A172 (cell line): ENCODE measurements at places on chromosomes 7 and 10. TPM values are rescaled to one million over a fixed set of nuclear protein-coding genes. Genes with fewer than 3 reads are reported as not detected.

DNA sequence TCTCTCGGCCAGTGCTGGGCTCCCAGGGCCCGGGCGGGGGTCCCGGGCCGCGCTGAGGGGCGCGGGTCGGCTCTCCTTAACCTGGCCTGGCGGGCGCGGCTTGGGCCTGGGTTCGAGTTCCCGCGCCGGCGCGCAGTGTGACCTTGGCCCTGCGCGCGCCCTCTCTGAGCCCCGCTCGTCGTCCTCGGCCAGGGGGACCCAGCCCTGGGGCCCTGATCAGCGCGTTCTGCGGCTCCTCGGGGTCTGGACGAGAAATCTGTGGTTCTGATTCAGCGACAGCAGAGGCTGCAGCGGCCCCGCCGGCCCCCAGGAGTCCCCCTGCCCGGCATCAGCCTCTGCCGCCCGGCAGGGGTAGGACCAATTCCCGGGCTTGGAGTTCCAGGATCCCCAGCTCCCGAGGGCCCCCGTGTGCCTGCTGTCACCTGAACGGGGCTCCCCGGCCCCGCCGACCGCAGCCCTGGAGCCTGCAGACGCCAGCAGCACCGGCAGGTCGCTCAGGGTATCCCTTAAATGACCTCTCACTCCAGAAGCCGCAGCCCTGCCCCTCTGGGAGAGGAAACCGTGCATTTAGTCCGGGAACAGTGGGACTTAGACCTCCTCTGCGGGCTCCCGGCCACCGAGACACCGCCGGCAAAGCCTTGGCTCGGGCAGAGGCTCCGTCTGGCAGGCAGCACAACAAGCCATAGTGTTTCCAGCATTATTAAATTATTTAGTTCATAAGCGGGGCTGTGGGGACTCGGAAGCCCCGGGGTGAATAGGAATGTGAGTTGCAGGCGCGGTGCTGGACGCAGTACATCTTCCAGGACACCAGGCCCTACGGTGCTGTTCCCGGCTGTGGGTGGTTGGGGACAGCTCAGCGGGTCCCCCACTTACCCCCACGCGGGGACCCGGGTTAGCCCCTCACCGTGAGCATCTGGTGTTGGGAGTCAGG is 572 bp downstream of the CHST12 start:
- peak; percentile 13 for DNase-seq

- DNase-seq = no peak
These were observed 135.3 kb upstream of the COBL start for GRCh38 chr7:51451751-51452476.

DNA sequence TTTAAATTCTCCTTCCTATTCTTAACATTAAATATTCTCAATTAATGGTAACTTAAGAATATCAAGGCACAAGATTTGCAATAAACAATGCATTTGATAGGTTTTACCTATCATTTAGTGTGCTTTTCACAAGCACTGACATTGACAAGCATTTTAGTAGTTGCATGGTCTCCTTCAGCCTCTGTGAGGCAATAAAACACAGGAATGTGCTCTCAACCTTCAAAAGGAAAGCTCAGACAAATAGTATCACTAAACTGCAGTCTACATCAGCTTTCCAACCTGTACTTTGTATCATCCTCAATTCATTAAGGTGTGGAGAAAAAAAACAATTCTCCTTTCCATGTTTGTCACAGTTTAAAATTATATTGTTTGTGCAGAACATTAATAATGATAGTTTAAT is 51.1 kb upstream of the TSPAN13 start:
- no peak for DNase-seq

DNA sequence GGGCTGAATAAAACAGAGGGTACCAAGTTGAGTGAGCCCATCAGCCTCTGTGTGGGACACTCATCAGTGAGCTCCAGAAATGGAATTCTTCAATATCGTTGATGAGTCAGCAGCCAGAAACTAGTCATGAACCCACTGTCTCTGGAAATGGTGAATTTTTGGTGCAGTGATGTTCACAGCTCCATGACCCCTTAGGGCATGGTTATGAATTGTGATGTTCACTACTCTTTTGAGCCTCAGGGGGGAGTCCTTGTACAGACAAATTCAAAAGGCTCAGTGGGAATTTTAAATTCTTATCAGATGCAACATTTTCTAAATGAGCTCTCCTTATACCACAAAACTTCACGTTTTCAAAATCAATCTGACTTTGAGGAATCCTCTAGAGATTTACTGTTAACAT is 335.7 kb downstream of the PHTF2 start:
- peak; percentile 50 for DNase-seq

DNA sequence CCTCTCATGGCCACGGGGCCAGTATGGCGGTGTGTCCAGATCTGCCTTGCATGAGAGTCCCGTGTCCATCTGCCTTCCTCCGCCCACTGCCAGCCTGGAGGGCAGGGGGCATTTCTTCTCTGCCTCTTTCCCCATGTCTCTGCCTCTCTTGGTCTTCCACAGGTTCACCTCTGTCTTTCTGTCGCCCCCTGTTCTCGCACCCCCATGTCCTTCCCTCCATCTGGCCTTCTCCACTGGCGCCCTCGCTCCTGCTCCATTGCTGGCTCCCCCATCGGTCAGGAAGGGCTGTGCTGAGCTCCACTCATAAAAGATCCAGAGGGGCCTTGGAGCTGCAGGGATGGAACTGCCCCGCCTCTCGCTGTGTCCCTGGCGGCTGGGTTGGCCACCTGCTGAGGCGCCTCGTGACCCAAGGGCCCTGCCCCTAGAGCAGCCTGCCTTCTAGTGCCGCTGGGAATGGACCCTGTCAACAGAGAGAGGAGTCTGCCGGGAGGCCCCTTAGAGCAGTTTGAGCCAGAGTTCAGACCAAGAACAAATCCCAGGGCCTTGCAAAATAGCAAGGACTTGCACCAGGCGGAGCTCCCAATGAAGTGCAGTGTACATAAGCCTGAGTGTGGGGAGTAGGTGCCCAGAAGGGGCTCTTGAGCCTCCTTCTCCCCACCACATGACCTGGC is 42.0 kb downstream of the GOLGA7B start:
- DNase-seq = no peak

- DNase-seq = peak; percentile 76
These were observed 51.3 kb upstream of the FRMD4A start for GRCh38 chr10:14382022-14382421.

DNA sequence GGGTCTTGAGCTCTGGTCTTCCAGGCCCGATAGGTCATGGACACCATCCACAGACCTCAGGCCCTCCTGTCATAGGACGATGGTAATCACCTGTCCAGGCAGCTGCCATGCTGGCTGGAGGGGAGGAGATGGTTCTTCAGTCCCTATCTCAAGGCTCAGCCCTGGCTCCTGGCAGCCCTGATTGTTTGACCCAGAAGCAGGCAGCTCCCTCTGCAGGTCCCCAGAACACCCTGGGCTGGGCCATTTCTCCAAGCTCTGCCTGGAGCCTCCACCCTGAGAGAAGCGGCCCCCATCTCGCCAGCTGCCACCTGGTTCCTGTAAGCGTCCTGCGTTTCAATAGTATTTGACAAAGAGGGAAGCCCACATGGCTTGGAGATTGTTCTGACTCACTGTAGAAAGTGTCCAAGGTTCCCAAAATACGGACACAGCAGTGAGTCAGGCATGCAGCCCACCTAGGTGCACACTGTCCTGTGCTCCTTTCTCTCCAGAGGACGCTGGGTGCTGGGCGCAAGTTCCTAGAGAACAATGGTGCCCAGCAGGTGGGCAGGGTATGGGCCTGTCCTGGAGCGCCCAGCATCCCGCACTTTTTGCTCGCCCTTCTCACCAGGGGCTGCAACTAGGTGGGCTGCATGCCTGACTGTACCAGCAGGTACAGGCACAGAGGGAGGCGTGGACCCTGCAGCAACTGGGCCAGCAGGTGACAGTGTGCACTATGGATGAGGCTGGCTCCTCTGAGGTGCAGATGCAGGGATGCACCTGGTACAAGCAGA is 72.4 kb upstream of the EBF3 start:
- no peak for DNase-seq

DNA sequence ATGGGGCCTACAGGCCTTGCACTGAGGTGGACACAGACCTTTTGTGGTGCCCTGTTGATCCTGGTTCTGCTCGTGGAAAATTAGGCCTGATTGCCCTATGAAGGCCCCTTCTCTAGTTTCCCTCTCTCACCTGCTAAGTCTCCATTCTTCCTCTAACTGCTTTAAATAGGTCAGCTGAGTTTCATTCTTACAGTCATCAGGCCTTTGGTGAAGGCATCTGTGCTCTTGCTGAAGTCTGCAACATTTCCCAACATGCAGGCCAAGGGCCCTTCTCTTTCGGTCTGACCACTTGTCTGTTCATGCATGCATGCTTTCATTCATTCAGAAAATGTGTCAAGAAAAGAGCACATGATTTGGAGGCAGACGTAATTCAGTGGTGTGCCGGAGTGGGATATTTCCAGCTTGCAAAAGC is 244.0 kb downstream of the BUB3 start:
- no peak for DNase-seq

- peak; percentile 88 for DNase-seq
These were observed 70.9 kb upstream of the CTBP2 start for GRCh38 chr10:125231116-125231812.

- DNase-seq = no peak
These were observed 445.7 kb downstream of the ADRA2A start for GRCh38 chr10:111522551-111522950.

- DNase-seq = no peak
These were observed 437.0 kb upstream of the MGMT start for GRCh38 chr10:129029851-129030602.

- no peak for DNase-seq
These were observed 15.6 kb upstream of the CUBN start for GRCh38 chr10:17145239-17145638.

DNA sequence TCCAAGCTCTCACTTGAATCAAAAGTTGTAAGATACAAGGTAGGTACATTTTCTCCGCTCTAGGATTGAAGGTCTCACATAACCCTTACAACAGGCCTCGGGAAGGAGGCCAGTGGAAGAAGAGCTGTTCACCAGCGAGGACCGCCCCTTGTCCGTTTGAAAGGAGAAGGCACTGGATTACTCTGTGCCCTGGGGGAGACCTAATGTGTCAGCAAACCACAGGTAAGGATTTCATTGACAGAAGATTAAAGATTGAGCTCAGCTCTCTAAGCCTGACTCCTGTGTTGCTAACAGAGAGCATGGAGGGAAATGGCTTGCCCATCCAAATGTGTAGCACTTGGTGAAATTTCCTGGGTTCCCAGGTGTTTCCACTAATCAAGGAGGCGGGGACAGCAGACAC is 81.2 kb downstream of the SLC16A9 start:
- DNase-seq = no peak

DNA sequence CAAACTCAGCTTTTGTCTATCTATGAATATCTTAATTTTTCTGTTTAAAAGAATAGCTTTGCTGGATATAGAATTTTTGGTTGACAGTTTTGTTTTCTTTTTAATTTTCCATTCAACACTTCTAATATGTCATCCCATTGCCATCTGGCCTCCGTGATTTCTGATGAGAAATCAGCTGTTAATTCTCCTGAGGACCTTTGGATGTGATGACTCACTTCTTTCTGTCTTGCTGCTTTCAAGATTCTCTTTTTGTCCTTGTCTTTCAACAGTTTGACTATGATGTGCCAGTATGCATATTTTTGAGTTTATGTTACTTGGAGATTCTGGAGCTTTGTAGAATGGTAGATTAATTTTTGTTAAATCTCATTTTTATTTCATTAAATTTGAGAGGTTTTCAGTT is 38.4 kb downstream of the ZNF518A start:
- DNase-seq = no peak

GRCh38 chr10:123995082-123995460 is 98.3 kb downstream of the CHST15 start:
- DNase-seq = peak; percentile 36

- DNase-seq = no peak
These were observed 276.9 kb downstream of the TNS3 start for GRCh38 chr7:47304727-47305719.

DNA sequence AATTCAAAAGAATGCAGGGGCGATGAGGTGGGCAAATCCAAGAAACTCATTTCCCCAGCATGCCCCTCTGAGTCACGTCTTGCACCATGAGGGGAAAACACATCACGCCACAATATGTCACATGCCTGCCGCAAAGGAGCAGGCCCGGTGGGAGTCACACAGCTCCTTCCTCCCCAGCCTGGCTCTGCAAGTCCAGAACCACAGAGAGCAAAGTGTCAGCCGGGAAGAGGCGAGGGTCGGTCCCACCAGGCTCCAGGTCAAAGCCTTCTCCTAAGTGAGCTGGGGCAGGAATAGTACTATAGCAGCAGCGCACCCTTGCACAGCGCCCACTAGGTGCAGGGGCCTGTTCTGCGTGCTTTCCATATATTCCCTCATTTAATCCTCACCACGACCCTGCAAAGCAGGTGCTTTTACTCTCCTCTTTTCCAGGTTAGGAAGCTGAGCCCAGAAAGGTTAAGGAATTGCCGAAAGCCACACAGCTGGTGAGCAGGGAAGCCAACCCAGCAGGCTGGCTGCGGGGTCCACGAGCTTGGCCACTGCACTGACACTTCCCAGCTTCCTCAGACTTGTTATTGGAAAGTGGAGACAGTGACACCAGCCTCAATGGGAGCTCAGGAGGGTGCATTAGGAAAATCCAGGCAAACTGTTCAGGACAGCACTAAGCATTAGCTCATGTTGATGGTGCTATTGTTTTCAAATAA is 94.0 kb upstream of the ZMIZ1 start:
- peak; percentile 85 for DNase-seq

DNA sequence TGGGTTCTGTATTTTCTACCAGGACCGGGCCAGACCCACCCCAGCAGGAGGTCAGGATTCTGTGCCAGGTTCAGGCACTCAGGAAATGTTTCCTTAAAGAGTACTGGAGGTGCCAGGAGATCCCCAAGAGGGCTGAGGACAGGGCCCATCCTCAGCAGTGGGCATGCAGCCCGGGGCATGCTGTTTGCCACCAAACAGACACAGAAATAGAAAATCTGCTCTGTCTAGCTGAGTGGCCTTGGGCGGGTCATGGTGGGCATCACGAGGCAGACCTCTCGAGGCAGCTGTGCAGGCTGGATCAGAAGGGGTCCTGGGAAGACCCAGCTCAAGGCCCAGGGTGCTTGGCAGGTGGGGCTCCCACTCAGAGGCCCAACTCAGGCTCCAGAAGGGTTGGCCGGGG is 105.0 kb downstream of the FAM53B start:
- DNase-seq = no peak

DNA sequence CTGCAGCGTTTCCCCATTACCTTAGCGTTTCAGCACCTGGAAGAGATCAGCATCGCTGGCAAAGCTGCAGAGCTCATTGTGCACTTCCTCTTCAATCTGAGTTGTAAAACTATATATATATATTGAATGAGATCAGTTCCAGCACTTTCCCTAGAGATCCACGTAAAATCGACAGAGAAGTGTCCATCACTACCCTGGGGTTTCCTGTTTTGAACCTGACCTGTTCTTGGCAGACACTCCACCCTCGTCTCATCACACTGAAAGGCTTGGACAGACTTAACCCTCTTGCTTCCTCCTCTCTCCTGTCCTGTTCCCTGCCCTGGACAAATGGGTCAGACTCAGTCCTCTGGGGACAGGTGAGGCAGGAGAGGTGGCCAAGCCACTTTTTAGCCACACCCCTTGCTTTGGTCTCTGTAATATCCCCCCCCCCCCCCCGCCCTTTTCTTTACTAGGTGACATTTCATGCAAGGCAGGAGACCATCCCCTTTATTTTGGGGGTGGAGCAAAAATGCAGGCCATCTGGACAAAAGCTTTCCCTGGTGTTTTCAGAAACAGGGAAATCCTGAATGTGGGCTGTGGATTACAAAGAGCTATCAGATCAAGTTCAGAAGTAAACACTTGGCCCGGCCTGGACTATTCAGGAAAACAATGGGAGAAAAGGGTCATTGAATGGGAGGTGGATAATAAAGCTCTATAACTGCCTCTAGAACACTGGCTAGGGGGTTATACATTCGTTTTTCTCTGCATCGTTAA is 83.7 kb upstream of the KDM7A start:
- no peak for DNase-seq

The UCMA gene
- total RNA-seq = not detected in 2 replicates

The ADAM22 gene
- 3.1 and 5.0 TPM in 2 replicates for total RNA-seq

The FFAR4 gene
- total RNA-seq = not detected in 2 replicates
